ENCODE measurements at places on chromosomes 3 and 15.

DNA sequence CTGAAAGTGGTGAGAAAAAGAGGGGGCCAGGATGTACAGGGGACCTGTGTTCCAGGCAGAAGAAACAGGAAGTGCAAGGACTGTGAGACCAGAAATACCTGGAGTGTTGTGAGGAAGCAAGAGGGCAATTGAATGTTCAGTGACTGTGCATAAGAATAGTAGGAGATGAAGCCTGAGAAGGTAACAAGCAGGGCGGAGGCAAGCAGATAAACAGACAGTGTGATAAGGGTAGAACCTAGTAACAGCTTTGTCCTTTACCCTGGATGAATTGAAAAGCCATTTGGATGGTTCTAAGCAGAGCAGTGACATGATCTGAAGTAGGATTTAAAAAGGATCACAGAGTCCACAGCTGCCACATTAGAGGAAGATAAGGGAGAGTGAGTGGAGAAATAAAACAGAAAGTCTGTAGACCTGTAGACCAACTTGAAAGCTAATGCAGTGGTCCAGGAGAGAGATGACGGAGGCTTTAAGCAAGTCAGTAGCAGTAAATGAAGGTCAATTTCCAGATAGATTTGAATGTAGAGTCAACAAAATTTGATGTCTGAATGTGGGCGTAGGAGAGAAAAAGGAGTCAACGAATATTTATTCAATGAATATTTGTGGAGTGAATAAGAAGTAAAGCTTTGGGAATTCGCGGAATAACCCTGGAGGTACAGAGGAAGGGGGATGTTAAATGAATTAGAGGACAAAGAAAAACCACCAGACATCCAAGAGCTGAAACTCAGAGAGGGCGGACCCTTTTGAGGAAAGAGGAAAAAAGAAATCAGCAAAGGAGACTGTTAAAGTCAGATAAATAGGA lies 4.2 kb upstream of the PLOD2 start:
- no peak for DNase-seq

GRCh38 chr3:45579251-45579650 lies 15.3 kb upstream of the LIMD1 start:
- DNase-seq = no peak

GRCh38 chr3:125213364-125213755 lies 812 bp upstream of the SLC12A8 start:
- no peak for DNase-seq

GRCh38 chr3:168077091-168077490 lies 18.6 kb downstream of the GOLIM4 start:
- DNase-seq = no peak

GRCh38 chr3:73422571-73422970 lies 202.2 kb downstream of the PDZRN3 start:
- no peak for DNase-seq

DNA sequence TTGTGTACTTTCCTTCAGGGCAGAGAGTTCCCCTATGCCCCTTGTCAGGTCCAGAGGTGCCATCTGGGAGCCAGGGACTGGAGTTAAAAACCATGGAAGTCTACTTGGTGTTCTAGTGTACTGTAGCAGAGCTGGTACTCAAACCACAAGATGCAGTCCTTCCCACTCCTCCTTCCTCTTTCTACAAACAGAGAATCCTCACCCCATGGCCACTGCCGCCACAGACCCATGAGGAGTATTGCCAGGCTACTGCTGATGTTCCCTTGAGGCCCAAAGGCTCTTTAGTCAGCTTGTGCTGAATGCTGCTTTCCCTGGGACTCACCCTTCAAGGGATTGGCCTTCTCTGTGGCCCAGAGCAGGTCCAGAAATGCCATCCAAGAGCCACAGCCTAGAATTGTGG lies 229.2 kb upstream of the ZPLD1 start:
- DNase-seq = no peak

DNA sequence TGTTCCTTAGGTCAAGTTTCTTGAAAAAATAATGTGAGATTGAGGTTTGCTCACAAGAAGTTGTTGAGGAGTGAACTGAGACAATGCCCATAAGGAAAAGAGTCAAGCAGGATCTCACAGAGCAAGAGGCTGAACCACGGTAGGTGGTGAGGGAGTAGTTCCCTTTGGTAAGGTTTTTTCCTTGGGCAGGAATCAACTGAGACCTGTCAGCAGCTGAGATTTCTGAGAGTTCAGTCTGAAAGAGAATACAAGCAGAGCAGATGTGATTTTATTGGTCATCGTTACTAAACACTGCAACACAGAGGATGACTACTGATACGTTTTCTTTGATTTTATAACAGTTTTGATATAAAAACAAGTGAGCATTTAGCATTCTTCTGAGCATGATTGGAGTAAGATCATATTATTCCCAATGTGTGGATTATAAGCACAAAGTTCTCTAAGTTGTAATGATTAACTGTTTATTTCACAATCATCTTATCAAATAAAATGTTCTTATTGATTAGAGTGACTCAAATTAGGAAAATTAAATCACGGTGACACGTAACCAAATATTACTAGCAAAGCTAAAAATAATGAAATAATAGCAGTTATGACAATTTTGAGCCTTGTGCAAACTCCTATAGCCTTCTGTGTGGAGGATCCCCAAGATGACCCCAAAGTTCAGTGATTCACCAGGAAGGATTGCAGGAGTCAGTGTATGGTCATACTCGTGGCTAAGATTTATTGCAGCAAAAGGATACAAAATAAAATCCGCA lies 346.2 kb upstream of the ZNF717 start:
- DNase-seq = no peak

DNA sequence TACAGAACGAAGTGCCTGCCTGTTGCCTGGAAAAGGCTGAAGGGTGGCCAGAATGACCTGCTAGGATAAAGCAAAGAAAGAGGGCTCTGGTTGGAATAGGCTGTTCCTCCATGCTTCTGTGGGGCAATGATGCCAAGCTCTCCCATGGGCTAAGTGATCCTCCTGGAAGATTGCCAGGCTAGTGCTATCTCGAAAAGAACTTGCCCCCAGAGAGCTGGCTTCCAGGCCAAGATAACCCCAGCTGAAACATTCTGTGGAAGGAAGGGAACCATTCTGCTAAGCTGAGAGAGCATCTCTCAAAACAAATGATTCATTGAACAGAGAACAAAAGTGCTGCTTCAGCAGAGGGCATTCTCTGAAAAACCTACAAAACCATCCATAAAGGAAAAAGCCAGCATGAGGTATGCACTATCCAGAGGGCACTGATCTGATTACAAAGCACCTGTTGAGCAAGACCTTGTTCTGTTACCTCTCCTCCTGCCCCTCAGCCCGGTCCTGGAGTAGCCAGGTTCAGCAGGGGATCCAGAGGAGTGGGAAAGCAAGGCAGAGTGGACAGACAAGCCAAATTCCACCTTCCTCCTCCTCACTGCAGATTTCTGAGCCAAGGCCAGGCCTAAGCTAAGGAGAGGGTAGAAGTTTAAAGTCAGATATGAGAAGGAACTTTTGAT lies 31.9 kb upstream of the SPRED1 start:
- no peak for DNase-seq

GRCh38 chr15:64001148-64001547 lies 45.1 kb downstream of the DAPK2 start:
- no peak for DNase-seq

DNA sequence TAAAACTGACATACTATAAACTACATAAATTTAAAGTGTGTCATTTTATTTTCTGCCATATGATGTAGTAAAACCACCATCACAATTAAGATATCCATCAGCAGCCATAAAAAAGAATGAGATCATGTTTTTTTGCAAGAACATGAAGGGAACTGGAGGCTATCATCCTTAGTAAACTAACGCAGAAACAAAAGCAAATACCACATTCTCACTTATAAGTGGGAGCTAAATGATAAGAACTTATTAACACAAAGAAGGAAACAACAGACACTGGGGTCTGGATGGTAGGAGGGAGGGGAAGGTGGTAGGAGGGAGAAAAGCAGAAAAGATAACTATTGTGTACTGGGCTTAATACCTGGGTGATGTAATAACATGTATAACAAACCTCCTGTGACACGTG lies 24.6 kb downstream of the CCDC14 start:
- DNase-seq = no peak

GRCh38 chr15:52797625-52798501 lies 7.7 kb upstream of the ONECUT1 start:
- DNase-seq = no peak

DNA sequence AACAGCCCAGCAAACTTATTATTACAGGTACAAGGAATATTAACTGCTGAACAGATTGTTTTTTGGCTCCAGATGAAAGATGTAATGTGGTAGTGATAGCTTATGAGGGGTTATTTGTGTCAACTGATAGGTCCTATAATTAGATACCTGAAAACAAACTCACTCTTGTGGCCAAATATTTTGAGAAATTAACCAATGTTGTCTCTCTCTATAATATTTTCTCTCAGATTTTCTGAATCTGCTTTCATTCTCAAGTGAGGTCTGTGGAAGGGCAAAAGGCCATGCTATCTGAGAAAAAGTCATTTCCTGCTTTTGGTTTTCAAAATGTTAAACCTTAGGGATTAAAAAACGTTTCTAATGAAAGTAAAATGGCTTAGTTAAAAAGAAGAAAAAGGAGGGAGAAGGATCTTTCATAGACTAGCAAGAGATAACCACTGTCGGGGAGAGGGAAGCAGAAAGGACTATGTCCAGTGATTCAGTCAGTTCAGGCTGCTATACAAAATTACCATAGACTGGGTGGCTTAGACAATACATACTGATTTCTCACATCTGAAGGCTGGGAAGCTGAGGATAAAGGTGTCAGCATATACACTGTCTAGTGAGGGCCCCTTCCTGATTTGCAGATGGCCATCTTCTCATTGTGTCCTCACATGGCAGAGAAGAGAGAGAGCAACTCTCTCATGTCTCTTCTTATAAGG lies 277.5 kb upstream of the P2RY1 start:
- DNase-seq = no peak

GRCh38 chr3:186979852-186980251 lies 49.5 kb downstream of the ST6GAL1 start:
- no peak for DNase-seq

- no peak for DNase-seq
Measured at GRCh38 chr15:62734706-62735105, 307.8 kb upstream of the TPM1 start.

- DNase-seq = no peak
Measured at GRCh38 chr3:53693451-53693850, 152.8 kb downstream of the CHDH start.

GRCh38 chr3:7710284-7710683 lies 791.3 kb upstream of the LMCD1 start:
- no peak for DNase-seq

All from activated CD4-positive, CD25-positive, alpha-beta regulatory T cell (primary cell).